Mammary epithelial cell (primary cell): ENCODE measurements at places on chromosomes 7 and 10.

- peak; percentile 19 for DNase-seq
These were observed at the start of gene ECHDC3 for GRCh38 chr10:11742009-11742778. Gene ECHDC3 (plus strand): TSS chr10:11742382. CDS start chr10:11742577, 195 bp downstream.

DNA sequence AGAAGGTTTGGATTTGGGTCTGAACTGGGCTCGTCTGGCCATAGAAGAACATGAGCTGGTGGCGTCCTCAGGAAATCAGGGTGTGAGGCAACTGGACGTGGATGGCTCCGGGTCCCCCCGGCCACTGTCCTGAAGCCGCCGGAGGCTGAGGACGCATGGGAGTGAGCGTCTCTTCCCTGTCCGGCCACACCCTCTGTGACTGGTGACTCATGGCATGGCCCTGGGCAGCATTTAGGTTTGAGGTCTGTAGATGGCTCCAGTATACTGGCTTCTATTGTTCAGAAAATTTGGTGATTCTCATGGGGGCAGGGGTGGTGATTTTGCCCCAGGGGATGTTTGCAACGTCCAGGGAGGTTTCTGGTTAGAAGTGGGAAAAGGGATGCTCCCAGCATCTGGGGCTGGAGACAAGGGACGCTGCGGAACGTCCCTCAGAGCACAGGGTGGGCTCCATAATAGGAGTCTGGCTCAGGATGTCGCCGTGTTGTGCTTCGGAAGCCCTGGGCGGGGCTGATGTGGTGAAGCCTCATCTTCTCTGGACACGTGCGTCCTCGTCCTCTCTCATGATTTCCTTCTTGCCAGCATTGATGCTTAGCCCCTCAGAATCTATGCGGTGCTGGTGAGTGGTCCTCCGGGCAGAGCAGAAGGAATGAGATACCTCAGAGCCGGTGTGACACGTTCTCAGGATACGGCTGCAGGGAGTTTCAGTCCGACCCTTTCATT lies 49.9 kb downstream of the PITRM1 start:
- DNase-seq: no peak

- no peak for DNase-seq
These were observed 110.0 kb upstream of the FAM204A start for GRCh38 chr10:118452098-118452497.

DNA sequence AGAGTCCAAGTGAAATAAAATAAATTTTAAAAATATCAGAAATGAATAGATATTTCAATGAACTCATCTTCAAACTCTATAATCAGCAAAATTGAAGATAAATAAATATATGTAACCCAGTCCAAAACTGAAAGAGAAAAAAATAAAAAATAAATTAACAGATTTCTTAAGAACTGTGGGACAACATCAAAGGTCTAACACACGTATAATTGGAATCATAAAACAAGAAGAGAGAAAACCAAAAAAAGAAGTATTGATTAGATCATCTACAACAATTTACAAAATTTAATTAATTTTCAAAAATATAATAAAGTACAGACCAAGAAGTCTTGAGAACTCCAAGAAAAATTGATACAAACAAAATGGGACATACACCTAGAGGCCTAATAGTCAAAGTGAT lies 625.8 kb upstream of the SORCS1 start:
- no peak for DNase-seq

- peak; percentile 31 for DNase-seq
These were observed 33.9 kb downstream of the CACUL1 start for GRCh38 chr10:118720685-118721538.

DNA sequence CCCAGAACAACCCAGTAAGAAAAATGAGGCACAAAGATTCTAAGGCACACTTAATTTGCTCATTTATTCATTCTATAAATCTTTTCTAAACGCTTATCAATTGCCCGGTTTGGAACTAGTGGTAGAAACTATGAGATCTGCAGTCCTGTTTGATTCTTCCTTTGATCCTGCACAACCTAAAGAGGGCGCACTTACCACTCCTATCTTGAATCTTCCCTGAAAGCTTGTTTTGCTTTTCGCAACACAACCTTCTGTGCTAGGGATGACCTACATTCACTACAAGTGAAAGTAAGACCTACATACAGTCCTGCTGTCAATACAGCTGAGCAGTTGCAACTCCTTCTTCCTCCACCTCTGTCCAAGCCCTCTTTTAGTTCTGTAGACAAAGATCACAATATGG lies 12.6 kb upstream of the ARL4A start:
- peak; percentile 30 for DNase-seq

- no peak for DNase-seq
These were observed 338 bp downstream of the ATP6V0E2 start for GRCh38 chr7:149873970-149874643.

DNA sequence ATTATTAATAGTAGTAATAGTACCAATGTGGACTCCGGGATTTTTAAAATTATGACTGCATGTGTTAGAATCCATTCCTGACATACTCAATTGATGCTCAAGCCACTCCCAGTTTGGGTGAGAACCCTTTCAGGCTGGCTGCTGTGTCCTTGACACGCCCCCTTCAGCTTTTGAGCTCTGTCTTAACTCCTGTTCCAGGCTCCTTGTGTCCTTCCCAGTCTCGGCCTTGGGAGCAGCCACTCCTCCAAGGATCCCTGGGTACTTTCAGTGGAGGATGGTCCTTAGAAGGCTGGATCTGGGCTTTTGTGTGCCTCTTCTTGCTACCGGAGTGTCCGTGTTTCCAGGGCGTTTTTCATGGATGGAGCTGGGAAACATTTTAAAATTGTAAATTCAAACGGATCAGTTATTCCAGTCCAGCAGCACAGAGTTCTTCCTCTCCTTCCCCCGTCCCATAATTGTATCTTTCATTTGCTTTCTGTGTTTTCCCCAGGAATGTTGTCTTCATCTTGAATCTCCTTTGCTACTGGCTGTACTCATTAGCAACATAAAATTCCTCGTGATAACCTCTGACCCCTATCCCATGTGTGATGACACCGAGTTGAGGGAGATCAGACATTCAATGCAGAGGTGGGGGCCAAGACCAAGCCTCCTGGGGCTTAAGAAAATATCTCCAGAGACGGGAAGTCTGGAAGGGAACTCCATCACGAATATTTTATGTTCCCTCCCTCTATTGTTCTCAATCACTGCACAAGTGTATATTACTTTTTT lies 40.0 kb upstream of the PFKFB3 start:
- no peak for DNase-seq

DNA sequence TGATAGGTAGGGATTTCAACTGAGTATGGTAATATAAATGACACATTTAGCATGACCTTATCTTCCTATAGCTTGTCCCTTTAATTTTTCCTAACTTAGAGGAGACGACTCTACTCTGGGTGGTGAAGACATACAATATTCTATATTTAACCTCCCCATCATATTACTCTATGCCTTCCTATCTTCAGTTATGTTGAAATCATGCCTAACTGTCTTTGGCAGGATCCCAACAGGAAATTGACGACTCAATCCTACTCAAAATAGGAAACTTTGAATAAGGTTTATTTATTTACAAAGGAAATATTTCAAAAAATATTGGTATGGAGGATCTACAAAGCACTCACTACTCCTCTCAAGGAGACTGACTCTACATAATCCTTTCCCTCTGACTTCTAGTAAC lies 24.1 kb upstream of the SEMA3A start:
- peak; percentile 49 for DNase-seq

DNA sequence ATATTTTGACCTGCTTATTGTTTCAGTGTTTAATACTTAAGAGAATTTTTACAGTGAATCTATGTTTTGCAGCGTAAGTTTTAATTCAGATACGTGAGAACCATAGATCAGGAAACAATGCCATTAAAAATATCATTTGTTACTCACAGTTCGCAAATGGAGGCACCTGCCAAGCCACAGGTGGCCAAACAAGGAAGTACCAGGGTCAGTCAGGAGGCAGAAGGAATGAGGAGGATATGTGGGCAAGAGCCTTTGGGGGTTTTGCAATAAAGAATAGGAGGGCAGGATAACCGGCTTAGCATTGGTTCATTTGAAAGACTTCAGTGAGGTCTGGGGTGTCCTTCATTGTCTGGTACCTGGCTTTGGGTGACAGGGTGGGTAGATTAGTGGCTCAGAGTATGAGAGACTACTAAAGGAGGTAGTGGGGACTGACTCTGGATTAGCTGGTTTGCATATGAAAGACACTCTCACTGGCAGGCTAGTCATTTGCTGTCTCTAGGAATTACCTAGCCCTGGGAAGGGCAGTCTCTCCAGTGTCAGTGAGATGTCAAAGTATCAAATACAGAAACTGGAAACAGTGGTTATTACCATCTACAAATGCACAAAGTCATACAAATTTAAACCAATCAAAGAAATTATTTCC lies 132.2 kb upstream of the CAV2 start:
- DNase-seq: no peak

- DNase-seq: no peak
These were observed 643.1 kb upstream of the SEMA3D start for GRCh38 chr7:85829817-85830432.

- no peak for DNase-seq
These were observed 42.2 kb downstream of the AHR start for GRCh38 chr7:17340655-17341054.

DNA sequence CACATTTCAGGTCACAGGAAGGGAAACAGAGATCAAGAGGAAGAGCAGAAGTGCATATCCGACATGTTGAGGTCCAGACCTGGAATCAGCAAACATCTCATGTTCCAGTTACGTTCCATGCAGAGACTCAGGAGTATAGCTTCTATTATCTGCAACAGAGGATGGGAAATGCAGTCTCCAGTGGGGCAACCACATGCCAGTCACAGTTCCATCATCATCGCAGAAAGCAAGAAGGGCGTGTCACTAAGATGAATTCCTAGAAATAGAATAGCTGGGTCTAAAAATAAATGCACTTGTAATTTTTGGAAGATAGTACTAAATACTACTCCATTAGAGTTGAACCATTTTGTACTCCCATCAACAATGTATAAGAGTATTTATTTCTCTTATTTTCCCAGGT lies 133.2 kb upstream of the MDFIC start:
- no peak for DNase-seq

DNA sequence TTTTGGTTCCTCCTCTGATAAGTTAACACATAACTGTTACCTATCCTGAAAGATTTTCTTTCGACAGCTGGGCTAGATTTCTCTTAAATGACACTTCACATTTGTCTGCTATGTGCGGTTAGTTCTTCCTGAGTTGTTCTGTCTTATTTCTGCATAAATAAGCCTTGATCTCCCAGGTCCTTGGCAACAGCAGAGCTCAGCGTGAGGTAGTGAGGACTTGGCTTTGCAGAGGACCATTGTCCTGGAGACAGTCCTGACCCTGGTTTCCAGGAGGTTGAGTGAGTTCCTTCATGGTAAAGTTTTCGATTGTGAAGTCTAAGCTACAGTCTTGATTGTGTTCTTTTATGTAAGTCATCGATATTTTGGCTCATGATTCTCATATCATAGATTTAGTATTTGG lies 23.7 kb downstream of the SND1 start:
- no peak for DNase-seq

- DNase-seq: no peak
These were observed 820.1 kb upstream of the IGFBP3 start for GRCh38 chr7:46741181-46741580.

GRCh38 chr7:134514106-134514505 lies 13.3 kb upstream of the AKR1B10 start:
- peak; percentile 36 for DNase-seq

DNA sequence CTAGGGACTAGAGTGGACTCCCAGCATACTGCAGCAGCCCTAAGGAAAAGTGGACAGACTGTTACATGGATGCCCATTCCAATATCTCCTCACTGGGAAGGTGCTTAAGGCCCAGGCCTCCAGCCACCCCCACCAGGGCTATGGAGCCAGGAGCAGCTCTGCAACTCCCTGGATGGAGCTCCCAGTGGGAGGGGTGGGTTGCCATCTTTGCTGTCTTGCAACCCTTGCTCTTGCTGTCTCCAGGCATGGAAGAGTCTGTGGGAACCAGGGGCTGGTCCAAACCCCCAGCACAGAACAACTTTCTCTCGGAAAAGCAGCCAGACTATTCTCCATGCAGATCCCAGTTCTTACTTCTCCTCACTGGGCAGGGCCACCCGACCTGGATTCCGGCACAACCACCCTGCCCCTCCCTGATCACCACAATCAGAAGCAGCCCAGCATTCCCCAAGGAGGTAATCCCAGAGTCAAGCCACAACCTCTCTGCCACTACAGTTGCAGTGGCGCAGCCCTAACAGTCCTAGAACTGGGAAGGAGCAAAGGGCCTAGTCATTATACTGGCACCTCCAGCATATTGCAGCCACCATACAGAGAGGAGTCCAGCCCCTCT lies 41.8 kb upstream of the ZNF488 start:
- DNase-seq: no peak

GRCh38 chr10:57818522-57818921 lies 449.2 kb downstream of the IPMK start:
- DNase-seq: peak; percentile 72

- DNase-seq: peak; percentile 40
These were observed 115.7 kb upstream of the CACNA2D1 start for GRCh38 chr7:82559193-82559805.

DNA sequence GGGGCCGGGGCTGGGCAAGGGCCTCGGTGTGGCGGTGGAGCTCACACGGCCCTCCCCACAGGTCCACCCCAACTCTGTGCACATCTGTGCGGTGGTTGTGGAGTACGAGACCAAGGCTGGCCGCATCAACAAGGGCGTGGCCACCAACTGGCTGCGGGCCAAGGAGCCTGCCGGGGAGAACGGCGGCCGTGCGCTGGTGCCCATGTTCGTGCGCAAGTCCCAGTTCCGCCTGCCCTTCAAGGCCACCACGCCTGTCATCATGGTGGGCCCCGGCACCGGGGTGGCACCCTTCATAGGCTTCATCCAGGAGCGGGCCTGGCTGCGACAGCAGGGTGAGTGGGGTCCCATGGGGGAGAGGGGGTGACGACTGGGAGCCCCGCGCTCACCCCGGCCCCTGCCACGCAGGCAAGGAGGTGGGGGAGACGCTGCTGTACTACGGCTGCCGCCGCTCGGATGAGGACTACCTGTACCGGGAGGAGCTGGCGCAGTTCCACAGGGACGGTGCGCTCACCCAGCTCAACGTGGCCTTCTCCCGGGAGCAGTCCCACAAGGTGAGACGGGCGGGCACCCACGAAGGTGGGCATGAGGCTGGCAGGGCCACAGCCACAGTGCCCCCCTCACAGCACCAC lies 8.8 kb downstream of the TMEM120A start:
- DNase-seq: no peak

DNA sequence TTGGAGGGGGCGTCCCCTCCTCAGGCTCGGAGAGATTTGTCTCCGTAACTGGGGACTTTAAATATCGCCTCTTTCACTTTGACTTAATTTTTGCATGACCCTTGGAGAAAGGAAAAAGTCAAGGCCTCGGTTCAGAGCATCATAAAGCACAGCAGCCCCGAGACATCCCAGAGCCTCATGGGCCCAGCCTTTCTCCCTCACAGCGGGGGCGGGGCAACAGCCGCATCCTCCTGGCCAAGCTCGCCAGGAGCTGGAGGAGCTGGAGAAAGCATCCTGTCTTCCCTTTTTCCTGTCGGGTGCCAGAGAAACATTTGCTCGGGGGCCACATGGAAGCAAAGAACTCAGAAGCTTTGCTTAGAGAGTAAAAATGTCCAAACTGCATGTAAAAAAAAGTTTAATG lies 43.6 kb upstream of the DPYSL4 start:
- DNase-seq: no peak

- peak; percentile 60 for DNase-seq
These were observed 1.9 kb upstream of the HOXA5 start for GRCh38 chr7:27145165-27145913.
